GM20000 (cell line): ENCODE measurements at places on chromosomes 11 and 22.

DNA sequence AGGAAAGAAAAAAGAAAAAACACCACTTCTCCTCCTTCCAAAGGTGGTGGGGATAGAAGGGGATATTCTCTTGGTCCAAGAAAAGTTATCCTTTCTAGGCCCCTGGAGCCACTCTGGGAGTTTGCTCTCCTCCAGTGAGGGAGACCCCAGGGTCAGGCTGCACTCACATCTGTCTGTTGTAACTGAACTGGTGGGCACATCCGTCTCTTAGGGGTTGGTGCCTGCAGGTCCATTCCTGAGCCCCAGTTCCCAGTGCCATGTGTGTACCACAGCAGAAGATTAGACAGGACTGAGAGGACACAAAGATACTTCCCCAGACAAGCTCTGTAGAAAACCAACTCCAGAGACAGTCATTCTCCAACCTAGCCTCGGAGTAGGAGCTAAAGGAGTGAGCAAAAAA, 3.1 kb upstream of the ATG2A start:
- no peak for DNase-seq

GRCh38 chr11:19398772-19399527, 158.2 kb upstream of the E2F8 start:
- no peak for DNase-seq

- DNase-seq: no peak
Observed at GRCh38 chr22:22709719-22710445, 65.5 kb downstream of the GGTLC2 start.

DNA sequence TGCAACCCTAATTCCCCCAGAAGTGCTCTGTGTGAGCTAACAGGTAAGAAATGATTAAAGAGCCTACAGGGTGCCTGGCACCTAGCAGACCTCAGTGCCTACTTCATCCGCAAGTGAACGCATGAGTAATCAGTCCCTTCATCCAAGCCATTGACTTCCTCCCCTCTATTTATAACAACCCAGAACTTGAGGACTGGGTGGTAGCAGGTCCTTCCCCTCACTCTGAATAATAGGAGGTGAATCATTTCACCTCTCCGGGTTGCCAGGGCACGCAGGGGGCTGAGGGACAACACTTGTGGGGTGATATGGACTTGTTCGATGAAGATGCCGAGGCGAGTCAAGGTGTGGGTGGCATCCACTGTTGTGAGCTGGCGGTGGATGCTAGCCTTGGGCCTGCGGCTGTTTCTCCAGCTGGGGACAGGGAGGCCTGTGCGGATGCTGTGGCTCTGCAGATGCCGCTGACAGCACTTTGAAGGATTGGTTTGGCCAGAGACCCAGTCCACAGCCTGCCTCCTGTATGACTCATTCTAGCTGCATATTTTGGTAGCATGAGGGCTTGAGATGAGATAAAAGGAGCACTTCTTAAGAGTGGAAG, 11.7 kb upstream of the SORL1-AS1 start:
- DNase-seq: peak; percentile 56

DNA sequence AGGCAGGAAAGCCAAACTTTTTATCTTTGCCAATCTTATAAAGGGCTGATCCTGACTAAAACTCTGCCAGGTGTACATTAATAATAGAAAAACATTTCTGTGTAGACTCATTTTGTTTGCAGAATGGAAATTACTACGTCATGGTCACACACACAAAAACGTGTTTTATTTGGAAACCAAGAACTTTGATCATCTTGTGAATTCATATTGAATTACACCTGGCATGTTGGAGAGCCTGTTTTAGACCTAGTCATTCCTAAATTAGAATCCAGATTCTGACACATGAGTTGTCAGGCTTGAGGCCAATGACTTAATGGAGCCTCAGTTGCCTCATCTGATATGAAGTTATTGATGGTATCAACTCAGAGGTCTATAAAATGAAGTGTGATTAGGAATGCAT, 235.6 kb upstream of the TENM4 start:
- DNase-seq: no peak

DNA sequence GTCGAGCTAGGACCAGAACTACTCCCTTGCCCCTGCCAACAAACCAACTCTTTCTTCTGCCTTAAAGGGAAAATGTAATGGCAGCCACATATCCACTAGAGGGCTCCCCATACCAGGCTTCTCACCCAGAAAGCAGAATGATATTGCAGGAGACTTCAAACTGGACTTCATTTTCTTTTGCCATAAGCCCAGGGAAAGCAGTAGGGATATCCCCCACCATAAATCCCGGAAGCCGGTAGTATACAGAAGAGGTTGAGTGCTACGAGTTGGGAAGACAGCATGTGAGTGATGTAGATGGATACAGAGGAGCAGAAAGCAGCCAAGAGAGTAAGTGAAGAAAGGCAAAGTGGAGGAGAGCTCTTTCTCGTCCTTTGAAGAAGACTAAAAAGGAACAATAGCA, 12.1 kb downstream of the PLAAT5 start:
- DNase-seq: peak; percentile 83

DNA sequence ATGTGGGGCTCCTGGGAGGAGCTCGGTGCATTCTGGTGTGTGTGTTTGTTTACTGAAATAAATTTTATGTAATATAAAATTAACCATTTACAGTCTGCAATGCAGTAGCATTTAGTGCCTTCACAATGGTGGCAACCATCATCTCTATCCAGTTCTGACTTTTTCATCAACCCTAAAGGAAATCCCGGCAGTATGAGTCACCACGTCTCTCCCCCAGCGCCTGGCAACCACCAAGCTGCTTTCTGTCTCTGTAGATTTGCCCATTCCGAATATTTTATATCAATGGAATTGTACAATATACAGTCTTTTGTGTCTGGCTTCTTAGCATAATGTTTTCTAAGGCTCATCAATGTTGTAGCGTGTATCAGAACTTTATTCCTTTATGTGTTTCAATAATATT, 300.5 kb downstream of the MIAT start:
- DNase-seq: no peak

- DNase-seq: no peak
Observed at GRCh38 chr11:115077740-115078139, 399.4 kb downstream of the NXPE2 start.

- DNase-seq: no peak
Observed at GRCh38 chr11:70891844-70892380, 360.5 kb downstream of the SHANK2 start.

GRCh38 chr11:11413776-11414175, 60.7 kb upstream of the CSNK2A3 start:
- DNase-seq: no peak

DNA sequence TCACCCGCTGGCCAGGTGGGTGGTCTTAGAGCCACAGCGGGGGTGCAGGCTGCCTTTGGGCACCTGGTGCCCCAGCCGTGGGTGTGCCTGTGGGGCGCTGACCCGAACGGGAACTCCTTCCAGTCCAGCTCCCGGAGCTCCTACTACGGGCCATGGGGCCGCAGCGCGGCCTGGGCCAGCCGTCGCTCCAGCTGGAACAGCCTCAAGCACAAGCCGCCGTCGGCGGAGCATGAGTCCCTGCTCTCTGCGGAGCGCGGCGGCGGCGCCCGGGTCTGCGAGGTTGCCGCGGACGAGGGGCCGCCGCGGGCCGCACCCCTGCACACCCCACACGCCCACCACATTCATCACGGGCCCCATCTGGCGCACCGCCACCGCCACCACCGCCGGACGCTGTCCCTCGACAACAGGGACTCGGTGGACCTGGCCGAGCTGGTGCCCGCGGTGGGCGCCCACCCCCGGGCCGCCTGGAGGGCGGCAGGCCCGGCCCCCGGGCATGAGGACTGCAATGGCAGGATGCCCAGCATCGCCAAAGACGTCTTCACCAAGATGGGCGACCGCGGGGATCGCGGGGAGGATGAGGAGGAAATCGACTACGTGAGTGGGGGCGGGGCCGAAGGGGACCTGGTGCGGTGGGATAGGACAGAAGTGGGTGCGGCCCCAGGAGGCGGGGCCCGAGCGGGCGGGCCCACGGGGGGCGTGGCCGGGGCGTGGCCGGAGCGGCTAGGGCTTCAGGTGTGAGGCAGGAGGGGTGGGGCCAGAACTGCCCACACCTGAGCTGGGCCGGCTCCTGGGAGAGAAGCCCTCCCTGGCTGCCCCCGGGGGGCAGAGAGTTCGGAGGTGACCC, 91.5 kb downstream of the CACNA1I start:
- DNase-seq: no peak

- no peak for DNase-seq
Observed at GRCh38 chr11:110859998-110860397, 147.8 kb upstream of the ARHGAP20 start.

DNA sequence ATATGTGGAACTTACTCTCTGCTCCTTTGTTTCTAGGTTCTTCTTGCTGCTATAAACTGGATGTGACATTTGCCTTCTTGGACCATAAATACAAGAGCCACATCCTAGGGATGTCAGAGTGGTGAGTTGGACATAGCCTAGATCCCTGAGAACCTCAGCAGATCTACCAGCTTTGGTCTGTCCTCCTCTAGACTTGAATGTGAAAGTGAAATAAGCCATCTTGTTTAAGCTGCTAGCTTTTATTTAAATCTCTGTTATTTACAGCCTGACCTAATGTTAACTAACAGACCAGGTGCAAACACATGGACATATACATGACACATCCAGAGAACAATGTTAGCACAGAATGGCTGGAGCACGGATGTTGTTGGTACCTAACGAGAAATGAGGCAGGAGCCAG, 36.0 kb downstream of the SLN start:
- no peak for DNase-seq

- DNase-seq: no peak
Observed at GRCh38 chr22:27133019-27133431, 475.6 kb downstream of the MIAT start.

- peak; percentile 77 for DNase-seq
Observed at GRCh38 chr11:111938687-111939160, 1.6 kb downstream of the DIXDC1 start.

GRCh38 chr11:35030716-35031213, 108.2 kb upstream of the CD44 start:
- DNase-seq: no peak

DNA sequence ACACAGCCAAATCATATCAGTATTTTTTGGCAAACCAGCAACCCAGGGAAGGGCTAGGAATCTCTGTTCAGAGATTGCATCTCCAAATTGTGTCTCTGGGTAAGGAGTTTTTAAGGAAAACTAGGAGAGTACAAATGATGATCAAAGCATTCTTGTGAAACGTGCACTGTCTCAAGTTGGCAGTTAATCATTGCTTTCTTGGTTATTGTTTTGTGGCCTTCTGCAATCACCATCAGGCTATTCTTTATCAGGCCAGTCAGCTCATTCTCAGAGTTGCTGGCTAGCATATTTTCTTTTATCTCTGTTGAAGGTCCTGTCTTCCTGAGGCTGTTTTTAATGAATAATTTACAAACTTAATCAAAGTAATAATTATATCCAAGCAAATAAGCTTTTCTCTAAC, 129.1 kb upstream of the CCDC179 start:
- no peak for DNase-seq

- no peak for DNase-seq
Observed at GRCh38 chr11:33976495-33977199, 74.9 kb upstream of the CAPRIN1 start.

DNA sequence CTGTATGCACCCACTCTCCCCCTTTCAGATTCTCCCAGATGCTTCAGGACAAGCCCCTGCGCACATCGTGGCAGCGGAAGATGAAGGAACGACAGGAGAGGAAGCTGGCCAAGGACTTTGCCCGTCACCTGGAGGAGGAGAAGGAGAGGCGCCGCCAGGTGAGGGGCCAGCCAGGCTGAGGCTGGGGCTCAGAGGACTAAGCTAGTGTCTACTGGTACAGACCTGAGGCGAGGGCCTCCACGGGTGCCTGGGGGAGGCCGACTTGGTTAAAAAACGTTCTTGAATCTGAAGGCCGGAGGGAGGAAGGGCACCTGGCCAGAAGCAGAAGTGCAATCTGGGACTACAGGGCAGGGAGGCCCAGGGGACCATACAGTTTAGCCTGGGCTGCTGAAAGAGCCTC, 6.0 kb downstream of the CCDC86 start:
- no peak for DNase-seq

- DNase-seq: no peak
Observed at GRCh38 chr22:38177926-38178604, 3.6 kb downstream of the PLA2G6 start.

- DNase-seq: no peak
Observed at GRCh38 chr11:56950510-56950909, 38.2 kb upstream of the OR5AK2 start.

GRCh38 chr22:42317008-42317407, 46.6 kb upstream of the TCF20 start:
- DNase-seq: no peak

- no peak for DNase-seq
Observed at GRCh38 chr11:79864882-79865281, 424.1 kb upstream of the TENM4 start.

GRCh38 chr22:37708580-37709444, 12.0 kb downstream of the TRIOBP start:
- DNase-seq: no peak

DNA sequence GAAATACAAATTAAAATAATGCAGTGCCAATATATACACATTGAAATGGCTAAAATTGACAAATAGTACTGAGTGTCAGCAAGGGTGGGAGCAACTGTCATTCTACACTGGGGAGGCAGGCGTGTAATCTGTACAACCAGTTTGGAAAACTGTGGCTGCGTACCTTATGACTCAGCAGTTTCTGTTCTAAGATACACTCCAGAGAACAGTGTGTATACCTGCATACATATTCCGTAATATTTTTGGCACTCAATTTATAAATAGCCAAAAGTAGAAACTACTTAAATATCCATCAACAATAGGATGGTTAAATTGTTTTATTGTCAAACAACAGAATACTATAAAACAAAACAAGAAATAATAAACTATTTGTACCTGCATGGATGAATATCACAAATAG, 57.6 kb downstream of the RNF169 start:
- DNase-seq: no peak

DNA sequence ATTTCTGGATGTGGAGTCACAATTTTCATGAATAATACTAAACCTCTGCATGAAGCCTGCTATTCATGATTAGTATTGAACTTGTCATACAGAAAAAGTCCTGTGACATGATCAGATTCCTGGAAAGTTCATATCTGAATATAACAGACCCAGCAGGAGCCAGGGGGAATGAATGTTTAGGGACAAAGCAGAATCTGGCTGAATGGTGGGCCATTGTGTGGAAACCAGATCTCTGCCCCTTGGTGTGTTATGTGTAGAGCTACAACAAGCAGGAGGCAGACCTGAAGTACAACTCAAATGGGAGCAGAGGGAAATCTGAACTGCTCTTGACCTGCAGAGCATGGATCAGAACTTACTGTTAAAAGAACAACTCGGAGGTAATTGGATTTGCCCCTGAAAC, 30.3 kb downstream of the KREMEN1 start:
- DNase-seq: no peak

GRCh38 chr11:86174101-86175046, 70.2 kb upstream of the EED start:
- DNase-seq: no peak

GRCh38 chr22:41688365-41689211, at the start of gene SNU13:
Gene SNU13 (minus strand): TSS chr22:41688867. CDS start chr22:41688796, 71 bp downstream.
- DNase-seq: peak; percentile 91
